ENCODE measurements at places on chromosomes 4 and X. TPM values are rescaled to one million over a fixed set of nuclear protein-coding genes. Genes with fewer than 3 reads are reported as not detected.

GRCh38 chr4:186485561-186486062 is 69.8 kb downstream of the MTNR1A start:
- DNase-seq, result no peak

DNA sequence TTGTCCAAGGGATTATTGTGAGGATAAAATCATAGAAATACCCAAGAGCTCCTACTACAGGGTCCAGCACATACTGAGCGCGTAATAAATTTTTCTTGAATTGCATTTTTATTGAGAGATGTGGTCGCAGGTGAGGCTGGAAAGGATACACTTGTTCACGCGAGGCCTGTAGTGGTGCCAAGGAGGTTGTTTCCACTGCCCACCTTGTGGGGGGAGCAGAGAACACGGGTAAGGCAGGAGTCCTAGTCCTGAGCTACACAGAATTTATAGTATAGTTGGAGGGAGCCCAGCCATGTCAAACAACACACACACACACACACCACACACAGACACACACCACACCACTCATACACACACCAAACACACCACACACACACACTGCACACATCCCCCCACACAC is 31.8 kb upstream of the CYP4V2 start:
- no peak for DNase-seq

DNA sequence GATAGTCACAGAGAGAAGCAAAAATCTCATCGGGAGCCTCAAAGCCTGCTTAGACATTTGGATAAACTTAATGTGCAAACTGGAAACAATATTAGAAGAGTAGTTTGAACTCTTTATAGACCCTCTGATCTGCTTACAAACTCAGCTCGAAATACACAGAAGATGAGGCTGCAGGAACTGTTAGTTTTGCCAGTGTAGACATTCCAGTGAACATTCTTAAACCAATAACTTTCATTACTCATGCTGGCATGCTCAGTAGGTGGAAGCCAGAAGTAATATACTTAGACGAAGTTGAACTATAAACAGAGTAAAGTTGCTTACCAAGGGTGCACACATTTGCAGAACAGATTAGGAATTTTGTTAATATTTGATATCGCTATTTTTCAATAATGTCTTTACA is 303.5 kb downstream of the ANKRD50 start:
- DNase-seq, result no peak

- DNase-seq, result no peak
Measured at GRCh38 chr4:25896776-25897539, 17.1 kb upstream of the SMIM20 start.

- no peak for DNase-seq
Measured at GRCh38 chr4:94126669-94127068, 81.0 kb upstream of the SMARCAD1 start.

DNA sequence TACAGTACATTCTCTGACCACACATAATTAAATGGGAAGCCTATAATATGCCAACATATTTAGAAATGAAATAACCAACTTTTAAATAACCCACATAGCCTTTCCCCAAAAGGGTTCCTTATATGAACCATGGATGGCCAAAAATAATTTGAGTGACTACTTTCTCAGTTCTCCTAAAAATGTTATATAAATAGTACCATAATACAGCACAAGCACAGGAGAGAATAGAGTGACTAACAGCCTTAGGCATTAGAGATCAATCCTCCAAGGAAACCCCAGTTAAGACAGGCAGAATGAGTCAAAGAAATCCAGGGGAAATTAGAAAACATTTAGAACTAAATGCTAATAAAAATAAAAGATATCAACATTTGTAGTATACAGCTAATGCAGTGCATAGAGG is 50.2 kb downstream of the ANKRD17 start:
- no peak for DNase-seq

DNA sequence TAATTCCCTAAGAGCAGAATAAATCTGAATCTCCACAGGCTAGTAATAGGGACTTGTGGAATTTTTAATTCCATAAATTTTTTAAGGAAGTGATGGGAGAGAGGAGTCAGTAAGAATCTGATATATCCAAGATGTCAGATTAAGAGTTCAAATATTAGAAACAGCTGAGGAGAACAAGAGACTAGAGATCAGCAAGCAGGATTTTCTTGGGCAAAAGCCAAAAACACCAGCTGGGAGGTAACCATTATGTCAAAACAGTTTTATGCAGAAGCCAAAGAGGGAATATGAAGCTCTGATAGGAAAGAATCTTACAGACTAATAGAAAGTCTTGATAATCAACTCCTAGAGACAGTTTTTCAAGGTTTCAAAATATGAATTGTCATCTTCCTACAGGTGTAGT is 72.2 kb upstream of the RBPJ start:
- no peak for DNase-seq

- no peak for DNase-seq
Measured at GRCh38 chr4:154928640-154929257, 147.7 kb downstream of the RBM46 start.

- DNase-seq, result no peak
Measured at GRCh38 chr4:48212165-48212564, 57.5 kb downstream of the TEC start.

DNA sequence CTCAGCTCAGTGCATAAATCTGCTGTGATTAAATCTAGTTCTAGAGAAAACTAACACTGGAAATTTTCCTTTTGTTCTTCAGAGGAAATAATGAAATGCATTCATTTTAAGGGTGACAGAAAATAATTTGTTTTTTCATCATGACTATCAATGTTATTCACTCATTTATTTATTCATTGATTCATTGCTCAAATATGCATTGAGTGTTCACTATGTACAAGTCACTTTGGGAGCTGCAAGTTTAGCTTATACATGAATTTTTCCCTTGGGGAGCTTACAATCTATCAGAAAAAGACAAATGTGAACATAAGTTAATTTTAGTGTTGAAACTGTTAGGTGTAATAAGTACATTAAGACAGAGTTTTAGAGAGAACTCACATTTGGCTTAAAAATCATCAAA is 897.8 kb downstream of the CENPC start:
- DNase-seq, result no peak

GRCh38 chrX:11470250-11470974 is 177.2 kb downstream of the AMELX start:
- no peak for DNase-seq

- DNase-seq, result no peak
Measured at GRCh38 chr4:41594432-41594831, 56.5 kb downstream of the LIMCH1 start.

GRCh38 chr4:3387943-3388361 is 53.8 kb upstream of the HGFAC start:
- DNase-seq, result no peak

- no peak for DNase-seq
Measured at GRCh38 chrX:9144701-9145241, 110.8 kb upstream of the FAM9B start.

DNA sequence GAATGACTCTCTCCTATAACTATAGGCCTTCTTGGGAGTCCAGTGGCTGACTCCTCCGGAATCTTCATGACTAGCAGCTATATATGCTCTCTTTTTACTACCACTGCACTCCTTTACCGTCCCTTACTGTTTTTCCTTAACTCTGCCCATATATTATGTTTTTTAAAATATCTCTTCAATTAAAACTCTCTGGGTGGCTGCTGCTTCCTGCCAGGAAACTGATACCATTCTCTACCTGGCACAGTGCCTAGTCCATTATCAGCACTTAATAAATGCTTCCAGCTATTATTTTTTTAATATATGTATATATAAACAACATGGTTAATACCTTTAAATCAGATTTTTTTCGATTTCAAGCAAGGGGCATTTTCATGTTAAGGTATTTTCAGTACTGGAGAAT is 136.6 kb upstream of the FAM47B start:
- DNase-seq, result no peak

PHOX2B gene
- not detected for total RNA-seq

EVC2 gene
- total RNA-seq, result 3.1 TPM

NAT8L gene
- 0.64 TPM for total RNA-seq

PITX2 gene
- total RNA-seq, result not detected

PTPN13 gene
- total RNA-seq, result 56.0 TPM

CDX4 gene
- not detected for total RNA-seq
